Lower leg skin (tissue), 4 donors: ENCODE measurements at places on chromosomes 2 and 18.

- no peak for DNase-seq
Observed at GRCh38 chr2:27320958-27321543, 1.8 kb downstream of the MPV17 start.

- DNase-seq = no peak
Observed at GRCh38 chr2:45643095-45643494, 8.4 kb upstream of the PRKCE start.

DNA sequence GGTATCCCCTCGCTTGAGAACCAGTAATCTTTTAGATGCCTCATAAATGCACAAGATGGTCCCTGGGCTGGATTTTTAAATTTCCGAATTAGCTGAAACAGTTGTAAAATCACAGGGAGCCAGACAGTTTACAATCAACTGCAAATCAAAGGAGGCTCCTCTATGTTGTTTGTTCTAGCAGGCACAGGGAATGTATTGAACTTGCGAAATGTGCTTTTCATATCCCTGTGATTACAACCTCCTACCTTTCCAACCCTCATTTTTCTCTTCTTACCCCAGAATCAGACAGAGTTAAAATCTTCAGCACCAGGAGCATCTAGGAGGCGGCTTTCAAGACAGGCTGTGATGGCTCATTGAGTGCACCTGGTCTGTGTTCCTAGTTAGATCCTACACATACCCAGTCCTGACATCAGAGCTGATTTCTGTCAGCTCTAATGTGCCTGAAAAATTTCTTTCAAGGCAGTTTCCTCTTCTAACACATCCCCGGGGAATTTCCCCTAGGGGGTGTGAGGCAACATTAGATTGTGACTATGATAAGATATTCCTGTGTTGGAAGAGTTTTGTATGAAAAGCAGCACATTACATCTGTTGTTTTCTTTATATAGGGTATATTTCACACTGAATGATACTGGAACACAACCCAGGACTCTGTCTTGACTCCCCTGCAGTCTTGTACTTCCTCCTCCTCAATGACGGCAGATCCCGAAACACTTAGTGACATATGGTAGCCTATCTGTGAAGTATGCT, 17.9 kb upstream of the CAVIN2 start:
- DNase-seq = no peak

- DNase-seq = peak; percentile 84
Observed at GRCh38 chr2:149038442-149039212, at the start of gene LYPD6B. Gene LYPD6B (plus strand): TSS chr2:149038699. CDS start chr2:149130949, 92,250 bp downstream.

GRCh38 chr2:25032901-25033300, 9.0 kb upstream of the EFR3B start:
- DNase-seq = no peak

- no peak for DNase-seq
Observed at GRCh38 chr2:137969418-137969765, 5.1 kb downstream of the HNMT start.

- DNase-seq = no peak
Observed at GRCh38 chr2:132633635-132634034, 36.4 kb downstream of the LYPD1 start.

- no peak for DNase-seq
Observed at GRCh38 chr2:2587354-2587753, 256.3 kb upstream of the MYT1L start.

DNA sequence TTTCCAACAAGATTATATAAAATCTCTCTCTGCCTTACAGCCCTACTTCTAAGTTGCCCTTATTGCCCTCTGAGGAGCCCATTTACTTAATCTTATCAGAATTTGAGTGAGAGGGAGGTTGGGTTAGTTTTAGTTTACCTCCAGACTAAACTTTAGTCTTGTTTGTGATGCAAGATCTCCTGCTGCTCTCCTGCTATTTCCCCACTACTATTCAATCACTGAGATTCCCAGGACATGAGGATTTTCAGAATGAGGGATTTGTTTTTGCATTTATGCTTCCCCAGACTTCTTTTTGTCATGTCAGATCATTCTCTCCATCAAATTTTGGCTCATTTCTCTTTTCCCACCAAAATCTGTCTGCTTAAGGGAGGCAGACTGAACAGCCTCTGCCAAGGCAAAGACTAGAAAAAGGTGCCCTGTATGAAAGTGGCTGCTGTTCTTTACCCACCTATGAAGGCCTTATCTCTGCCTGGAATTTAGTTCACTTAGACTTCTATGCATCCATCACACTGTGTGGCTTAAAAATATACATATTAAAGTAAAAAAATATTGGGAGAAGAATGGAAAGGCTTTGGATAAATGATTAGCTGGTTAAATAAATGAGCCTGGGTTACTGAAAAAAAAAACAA, 401.3 kb downstream of the PID1 start:
- no peak for DNase-seq

DNA sequence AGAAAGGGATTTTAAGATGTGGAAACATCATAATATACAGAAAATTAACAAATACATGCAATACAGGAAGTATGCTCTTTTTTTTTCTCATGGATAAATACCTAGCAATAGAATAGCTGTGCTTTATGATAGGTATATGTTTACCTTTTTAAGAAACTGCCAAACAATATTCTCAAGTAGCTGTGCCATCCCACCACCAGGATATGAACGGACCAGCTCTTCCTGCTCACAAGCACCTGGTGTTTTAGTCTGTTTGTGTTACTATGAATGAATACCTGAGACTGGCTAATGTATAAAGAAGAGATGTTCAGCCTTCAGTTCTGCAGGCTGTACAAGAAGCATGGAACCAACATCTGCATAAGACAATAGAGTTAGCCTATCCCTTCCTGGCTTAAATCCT, 19.9 kb upstream of the UGT1A8 start:
- no peak for DNase-seq

GRCh38 chr18:63258749-63259566, 60.6 kb downstream of the BCL2 start:
- DNase-seq = no peak

DNA sequence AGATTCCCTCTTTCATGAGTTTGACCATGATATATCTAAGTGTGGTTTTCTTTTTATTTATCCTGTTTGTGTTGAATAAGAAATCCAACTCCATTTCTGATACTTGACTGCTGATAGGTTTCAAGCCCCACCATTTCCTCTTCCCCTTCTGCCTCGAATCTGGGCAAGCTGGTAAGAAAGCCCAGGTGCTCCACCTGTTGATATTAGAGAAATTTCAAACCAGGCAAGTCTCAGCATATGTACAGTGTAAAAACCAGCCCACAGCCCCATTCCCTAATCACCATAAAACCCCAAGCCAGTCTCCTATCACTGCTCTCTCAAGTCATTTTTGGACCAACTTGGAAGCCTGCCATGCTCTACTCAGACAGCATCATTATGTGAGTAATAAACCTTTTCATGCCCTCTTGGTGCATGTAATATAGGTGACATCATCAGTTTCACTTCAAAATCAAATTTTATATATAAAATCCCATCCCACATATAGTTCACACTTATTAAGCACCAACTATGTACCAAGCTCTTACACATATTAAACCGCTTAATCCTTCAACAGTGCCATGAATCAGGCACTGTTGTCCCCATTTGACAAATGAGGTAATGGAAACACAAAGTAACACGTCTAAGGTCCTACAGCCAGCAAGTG, 46.6 kb downstream of the SMAD2 start:
- DNase-seq = no peak

DNA sequence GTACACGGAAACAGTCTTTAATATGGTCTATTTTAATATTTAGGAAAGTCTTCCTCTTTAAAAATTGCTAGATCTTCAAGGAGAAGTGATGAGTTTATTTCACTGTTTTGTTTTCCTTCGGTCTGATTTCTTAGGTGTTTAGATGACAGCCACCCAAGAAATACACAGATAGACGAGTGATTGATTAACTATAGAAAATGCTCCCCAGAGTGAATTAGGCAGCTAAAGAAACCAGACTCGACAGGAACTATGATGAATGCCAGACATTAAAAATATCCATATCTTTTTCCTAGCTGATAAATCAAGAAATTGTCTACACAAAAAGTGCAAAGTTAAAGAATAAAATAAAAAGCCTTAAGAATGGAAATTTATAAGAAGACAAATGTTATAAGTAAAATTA, 888.7 kb upstream of the CNTNAP5 start:
- DNase-seq = no peak

- no peak for DNase-seq
Observed at GRCh38 chr2:207930747-207931146, 94.6 kb downstream of the PLEKHM3 start.

DNA sequence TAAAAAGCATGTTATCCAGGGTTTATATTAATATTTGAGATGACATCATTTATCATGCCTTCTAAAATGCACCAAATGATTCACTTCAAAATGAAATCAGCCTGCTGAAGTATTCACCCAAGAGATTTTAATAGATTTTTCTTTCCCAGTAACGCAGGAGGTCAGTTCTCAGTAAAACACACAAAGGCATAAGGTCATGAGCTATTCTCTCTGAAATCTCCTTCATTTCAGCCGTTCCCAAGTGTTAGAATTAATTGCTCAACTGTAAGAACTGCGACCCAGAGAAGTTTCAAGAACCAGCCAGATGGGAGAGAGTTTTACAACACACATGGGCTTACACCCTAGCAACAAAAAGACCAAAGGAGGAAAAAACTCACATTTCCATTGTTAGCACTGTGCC, 84.2 kb upstream of the PHLPP1 start:
- no peak for DNase-seq

GRCh38 chr18:32293107-32293506, 103.3 kb downstream of the MEP1B start:
- DNase-seq = no peak

- no peak for DNase-seq
Observed at GRCh38 chr2:160332318-160332717, 132.2 kb upstream of the ITGB6 start.

- no peak for DNase-seq
Observed at GRCh38 chr2:120483355-120483754, 137.4 kb downstream of the INHBB start.

DNA sequence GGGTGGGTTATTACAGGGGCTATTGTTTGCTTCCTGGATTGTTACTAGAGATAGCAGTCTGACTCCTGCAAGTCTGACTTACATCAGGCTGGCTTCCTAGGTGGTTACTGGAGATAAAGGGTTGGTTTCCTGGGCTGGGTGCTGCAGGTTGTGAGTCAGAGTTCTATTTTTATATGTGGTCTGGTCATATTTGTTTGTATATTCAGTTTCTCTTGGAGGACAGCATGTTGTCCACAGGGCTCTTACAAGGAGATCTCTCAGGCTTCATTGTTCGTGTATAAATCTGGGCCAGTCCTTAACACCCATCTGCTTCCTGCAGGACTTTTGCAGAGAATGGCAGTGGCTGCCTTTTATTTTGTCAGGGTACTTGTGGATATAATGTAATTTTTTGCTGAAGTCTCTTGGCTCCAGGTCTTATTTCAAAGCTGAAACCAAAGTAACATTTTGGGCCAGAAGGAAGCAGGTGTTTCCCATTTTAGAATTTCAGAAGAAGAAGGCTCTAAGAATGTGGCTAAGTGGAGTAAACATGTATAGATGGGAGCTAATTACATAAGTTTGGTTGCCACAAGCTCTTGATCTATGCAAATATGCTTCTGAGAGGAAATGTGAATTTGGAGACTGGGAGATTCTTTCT, 65.9 kb upstream of the SLC16A14 start:
- DNase-seq = no peak

- no peak for DNase-seq
Observed at GRCh38 chr18:11719621-11720020, 30.6 kb downstream of the GNAL start.

GRCh38 chr2:168801961-168802858, at the start of gene NOSTRIN:
Gene NOSTRIN (plus strand): TSS chr2:168802637. CDS start chr2:168802647, 10 bp downstream.
- DNase-seq = no peak

DNA sequence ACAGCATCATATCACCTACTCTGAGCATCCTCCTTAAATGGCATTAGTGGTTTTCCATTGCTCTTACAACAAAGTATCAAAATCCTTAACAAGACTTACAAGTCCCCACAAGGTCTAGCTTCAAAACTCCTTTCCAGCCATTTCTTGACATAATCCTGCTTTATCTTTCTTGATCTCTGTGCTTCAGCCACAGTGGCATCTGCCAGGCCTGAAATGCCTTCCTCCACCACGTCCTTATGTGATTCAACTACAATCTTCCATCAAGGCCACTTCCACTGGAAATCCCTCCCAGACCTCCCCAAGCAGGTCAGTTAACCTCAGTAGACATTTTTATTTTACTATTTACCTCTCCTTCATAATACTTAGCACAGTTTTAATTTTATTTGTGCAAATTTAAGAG, 83.8 kb upstream of the CCDC150 start:
- DNase-seq = no peak

- DNase-seq = no peak
Observed at GRCh38 chr2:168589236-168590211, 133.5 kb downstream of the CERS6 start.
